Mesenchymal stem cell (in vitro differentiated cells and primary cell): ENCODE measurements at places on chromosomes 16 and 17.
A peak's percentile ranks its signal among the peaks of the same experiment; 100 is the strongest.

DNA sequence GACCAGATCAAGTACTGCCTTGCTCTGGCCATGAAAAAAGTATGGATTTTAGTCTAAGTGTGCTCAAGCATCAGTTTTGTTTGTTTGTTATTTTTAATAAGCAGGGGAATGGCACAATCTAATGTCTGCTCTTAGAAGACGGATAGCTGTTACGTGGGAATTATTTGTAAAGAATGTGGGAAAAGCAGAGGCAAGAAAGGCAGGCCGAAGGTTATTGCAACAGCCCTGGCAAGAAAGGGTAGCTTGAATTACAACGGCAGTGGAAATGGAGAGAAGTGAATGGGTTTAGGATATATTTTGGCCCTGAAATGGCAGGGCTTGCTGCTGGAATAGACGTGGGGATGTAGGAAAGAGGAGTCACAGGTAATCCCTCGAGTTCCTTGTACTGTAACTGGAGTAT, 987 bp upstream of the HASPIN start:
- peak overlapping the region; percentile 63 for H3K27ac ChIP-seq
- peak overlapping the region; percentile 85 for H3K4me3 ChIP-seq
- H3K36me3 ChIP-seq, result peaks cover 6% of the 10 kb centered on the region

DNA sequence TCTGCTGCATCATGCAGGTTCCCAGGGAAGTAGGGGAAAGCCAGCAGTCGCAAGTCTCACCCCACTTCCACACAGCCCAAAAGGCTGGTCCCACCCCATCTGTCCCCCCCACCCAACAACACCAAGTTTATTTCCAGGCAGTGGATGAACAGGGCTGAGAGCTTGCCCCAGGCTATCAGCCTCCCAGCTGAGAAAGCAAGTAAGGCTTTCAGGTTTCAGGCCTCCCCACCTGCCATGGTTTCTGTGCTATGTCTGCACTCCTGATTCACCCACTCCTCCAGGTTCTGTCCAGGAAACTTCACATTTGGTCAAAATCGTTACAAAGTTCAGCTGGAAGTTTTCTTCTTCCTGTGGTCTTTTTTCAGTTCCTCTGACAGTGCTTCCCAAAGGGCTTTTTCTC, 97.5 kb upstream of the HS3ST3A1 start:
- no peak for DNase-seq
- H3K4me1 ChIP-seq, result no peaks in the 10 kb centered on the region
- no peak overlapping the region for H3K27ac ChIP-seq
- no peaks in the 10 kb centered on the region for H3K27me3 ChIP-seq
- no peaks in the 10 kb centered on the region for H3K36me3 ChIP-seq
- H3K4me3 ChIP-seq, result no peak overlapping the region

DNA sequence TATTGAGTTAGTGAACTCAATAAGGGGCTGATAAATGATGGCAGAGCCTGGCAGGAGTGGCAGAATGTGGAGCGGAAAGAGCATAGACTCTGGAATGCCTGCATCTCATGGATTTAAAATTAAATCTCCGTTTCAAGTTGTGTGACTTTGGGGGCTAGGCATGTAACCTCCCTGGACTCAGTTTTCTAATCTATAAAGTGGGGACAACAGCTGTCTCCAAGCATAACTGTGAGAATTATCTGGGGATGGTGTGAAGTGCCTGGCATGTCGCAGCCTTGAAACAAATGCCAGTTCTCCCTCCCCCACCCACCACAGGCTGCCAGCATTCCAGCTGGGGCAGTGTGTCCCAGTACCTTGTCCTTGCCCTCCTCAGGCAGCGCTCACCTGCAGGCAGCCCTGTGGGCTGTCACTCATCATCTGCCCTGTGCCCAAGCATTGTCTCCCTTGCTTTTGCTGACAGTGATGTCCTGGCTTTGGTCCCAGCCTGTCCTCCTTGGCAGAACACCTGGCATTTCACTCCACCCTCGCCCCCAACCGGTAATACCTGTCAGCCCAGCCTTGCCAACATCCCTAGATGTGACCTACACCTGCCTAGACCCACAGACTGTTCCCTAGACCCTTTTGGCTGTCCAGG, 129.6 kb downstream of the MRM1 start:
- H3K4me3 ChIP-seq, result no peak overlapping the region
- DNase-seq, result no peak
- H3K36me3 ChIP-seq, result no peaks in the 10 kb centered on the region
- no peaks in the 10 kb centered on the region for H3K4me1 ChIP-seq

- no peak overlapping the region for H3K27ac ChIP-seq
- H3K36me3 ChIP-seq, result no peaks in the 10 kb centered on the region
- peaks cover 70% of the 10 kb centered on the region for H3K27me3 ChIP-seq
- H3K4me3 ChIP-seq, result no peak overlapping the region
- peaks cover 14% of the 10 kb centered on the region for H3K4me1 ChIP-seq
These were observed 10.9 kb upstream of the CACNG4 start for GRCh38 chr17:66953630-66954020.

DNA sequence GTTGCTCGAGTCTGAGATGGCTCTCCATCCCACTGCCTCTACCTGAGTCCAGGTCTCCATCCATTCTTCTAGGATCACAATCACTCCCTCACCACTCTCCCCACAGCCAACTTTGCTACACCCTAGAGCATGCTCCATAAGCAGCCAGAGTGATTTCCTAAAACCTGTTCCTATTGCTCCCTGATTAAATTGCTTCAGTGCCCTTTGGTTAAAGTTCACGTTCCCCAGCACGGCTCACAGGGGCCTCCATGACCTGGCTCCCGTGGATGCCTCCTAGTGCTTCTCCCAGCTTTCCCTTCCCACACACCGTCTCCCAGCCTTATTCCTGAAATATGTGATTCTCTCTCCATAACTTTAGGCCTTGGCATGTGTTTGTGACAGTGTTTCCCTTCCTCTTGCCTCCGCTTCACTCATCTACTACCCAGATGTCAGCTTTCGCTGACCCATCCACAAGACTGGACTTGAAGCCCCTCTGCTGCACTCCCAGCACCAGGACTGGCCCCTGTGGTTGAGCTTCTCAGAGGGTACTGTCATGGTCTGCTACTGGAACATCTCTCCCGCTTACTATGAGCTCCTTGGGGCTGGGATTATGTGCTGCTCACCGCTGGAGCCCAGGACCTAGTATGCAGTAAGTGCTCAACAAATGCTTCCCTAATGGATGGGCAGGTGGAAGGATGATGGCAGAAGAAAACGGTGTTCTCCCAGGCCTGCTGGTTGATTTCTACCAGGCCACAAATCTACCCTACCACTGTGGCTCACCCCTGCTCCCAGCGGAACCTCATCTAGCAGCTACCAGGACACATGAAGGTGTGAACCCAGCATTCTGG, 17.9 kb downstream of the MYO18A start:
- no peak for DNase-seq
- peaks cover 26% of the 10 kb centered on the region for H3K36me3 ChIP-seq
- no peaks in the 10 kb centered on the region for H3K27me3 ChIP-seq

- H3K4me1 ChIP-seq, result peaks cover 7% of the 10 kb centered on the region
- H3K27me3 ChIP-seq, result no peaks in the 10 kb centered on the region
- DNase-seq, result no peak
- H3K36me3 ChIP-seq, result no peaks in the 10 kb centered on the region
- H3K27ac ChIP-seq, result no peak overlapping the region
These were observed 22.1 kb upstream of the ADGRG1 start for GRCh38 chr16:57606147-57606846.

- H3K36me3 ChIP-seq, result no peaks in the 10 kb centered on the region
- H3K27me3 ChIP-seq, result no peaks in the 10 kb centered on the region
- no peak overlapping the region for H3K27ac ChIP-seq
- no peak for DNase-seq
- H3K4me1 ChIP-seq, result peaks cover 15% of the 10 kb centered on the region
These were observed 990 bp downstream of the SLC5A11 start for GRCh38 chr16:24846548-24847357.

- no peak overlapping the region for H3K27ac ChIP-seq
- no peaks in the 10 kb centered on the region for H3K27me3 ChIP-seq
- DNase-seq, result no peak
- H3K4me1 ChIP-seq, result peaks cover 2% of the 10 kb centered on the region
- peaks cover 41% of the 10 kb centered on the region for H3K36me3 ChIP-seq
- H3K4me3 ChIP-seq, result no peak overlapping the region
These were observed 32.8 kb upstream of the RCVRN start for GRCh38 chr17:9937901-9938300.
